Panc1 (cell line): ENCODE measurements at places on chromosomes 4 and X. TPM values are rescaled to one million over a fixed set of nuclear protein-coding genes. Genes with fewer than 3 reads are reported as not detected.

- no peak overlapping the region for H3K4me3 ChIP-seq
- no peak overlapping the region for H3K27ac ChIP-seq
- H3K4me1 ChIP-seq, result no peaks in the 10 kb centered on the region
- no peaks in the 10 kb centered on the region for H3K27me3 ChIP-seq
- DNase-seq, result no peak
Measured at GRCh38 chr4:2915789-2916188, 47.4 kb downstream of the NOP14 start.

The F8A2 gene
- total RNA-seq, result not detected

DNA sequence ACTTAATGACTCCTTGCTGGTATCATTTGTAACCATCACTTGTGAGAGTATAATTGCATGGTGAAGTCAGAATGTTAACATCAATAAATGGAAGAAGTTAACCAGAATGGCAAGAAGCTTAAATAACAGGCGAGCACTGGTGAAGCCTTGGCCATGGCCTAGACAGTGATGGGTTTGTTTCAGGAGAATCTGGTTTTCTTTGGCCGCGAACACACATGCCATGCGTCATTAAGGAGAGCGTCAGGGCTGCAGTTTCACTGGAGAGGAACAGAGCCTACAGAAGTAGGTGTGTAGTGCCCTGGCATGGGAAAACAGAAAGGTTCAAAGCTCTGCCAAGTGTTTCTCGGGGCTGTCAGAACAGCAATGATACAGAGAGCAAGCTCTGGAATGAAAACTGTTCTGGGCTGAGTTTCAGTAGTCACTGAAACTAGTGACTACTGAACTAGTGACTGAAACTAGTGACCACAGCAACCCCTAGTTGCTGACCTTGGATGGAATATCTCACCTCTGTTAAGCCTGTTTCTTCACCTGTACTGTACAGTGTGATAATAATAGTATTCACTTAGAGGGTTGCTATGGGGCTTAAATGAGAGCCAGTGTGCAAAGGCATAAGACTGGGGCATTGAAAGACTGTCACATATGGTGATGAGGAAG is 93.8 kb downstream of the C4orf51 start:
- no peak overlapping the region for H3K4me3 ChIP-seq
- H3K27me3 ChIP-seq, result no peaks in the 10 kb centered on the region
- no peak for DNase-seq
- H3K27ac ChIP-seq, result no peak overlapping the region
- no peaks in the 10 kb centered on the region for H3K4me1 ChIP-seq
- no peaks in the 10 kb centered on the region for H3K36me3 ChIP-seq

The ZNF630 gene
- total RNA-seq, result 3.0 TPM

- no peak for DNase-seq
- H3K4me3 ChIP-seq, result no peak overlapping the region
- H3K27ac ChIP-seq, result no peak overlapping the region
- no peaks in the 10 kb centered on the region for H3K4me1 ChIP-seq
- no peaks in the 10 kb centered on the region for H3K27me3 ChIP-seq
- no peaks in the 10 kb centered on the region for H3K36me3 ChIP-seq
Measured at GRCh38 chr4:28675582-28675981, 1814.9 kb downstream of the STIM2 start.

The TRIM75 gene
- not detected for total RNA-seq

DNA sequence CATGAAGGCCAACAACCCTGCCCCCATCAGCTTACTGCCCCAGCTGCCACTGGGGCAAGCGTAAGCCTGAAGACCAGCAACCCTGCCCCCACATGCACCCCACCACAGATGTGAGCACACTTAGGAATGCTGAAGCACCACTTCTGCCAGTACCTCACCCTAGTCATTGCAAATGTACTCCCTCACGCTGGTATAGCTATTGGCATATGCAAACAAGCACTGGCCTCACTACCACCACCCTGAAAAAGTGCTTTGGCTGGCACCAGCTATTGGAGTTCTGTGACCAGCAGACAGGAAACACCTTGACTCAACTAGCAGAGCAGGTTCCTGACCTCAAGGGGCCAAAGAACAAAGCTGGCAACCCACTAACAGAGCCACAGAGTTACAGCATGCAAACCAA is 534.4 kb upstream of the POU3F4 start:
- no peak for DNase-seq
- H3K4me1 ChIP-seq, result no peaks in the 10 kb centered on the region
- no peaks in the 10 kb centered on the region for H3K27me3 ChIP-seq
- H3K4me3 ChIP-seq, result no peak overlapping the region
- H3K36me3 ChIP-seq, result no peaks in the 10 kb centered on the region
- no peak overlapping the region for H3K27ac ChIP-seq

DNA sequence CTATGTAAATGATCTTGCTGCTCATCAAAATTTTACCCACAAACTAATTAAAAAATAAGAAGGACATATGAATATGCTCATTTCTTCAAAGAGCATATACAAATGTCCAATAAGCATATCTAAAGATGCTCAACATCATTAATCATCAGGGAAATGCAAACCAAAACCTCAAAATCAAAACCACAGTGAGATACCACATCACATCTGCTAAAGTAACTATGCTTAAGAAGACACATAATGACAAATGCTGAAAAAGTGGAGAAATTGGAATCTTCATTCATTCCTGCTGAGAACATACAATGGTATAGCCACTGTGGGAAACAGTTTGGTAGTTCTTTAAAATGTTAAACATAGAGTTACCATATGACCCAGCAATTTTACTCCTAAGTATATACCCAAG is 81.9 kb downstream of the AFF2 start:
- no peak overlapping the region for H3K4me3 ChIP-seq
- H3K36me3 ChIP-seq, result no peaks in the 10 kb centered on the region
- H3K4me1 ChIP-seq, result no peaks in the 10 kb centered on the region

DNA sequence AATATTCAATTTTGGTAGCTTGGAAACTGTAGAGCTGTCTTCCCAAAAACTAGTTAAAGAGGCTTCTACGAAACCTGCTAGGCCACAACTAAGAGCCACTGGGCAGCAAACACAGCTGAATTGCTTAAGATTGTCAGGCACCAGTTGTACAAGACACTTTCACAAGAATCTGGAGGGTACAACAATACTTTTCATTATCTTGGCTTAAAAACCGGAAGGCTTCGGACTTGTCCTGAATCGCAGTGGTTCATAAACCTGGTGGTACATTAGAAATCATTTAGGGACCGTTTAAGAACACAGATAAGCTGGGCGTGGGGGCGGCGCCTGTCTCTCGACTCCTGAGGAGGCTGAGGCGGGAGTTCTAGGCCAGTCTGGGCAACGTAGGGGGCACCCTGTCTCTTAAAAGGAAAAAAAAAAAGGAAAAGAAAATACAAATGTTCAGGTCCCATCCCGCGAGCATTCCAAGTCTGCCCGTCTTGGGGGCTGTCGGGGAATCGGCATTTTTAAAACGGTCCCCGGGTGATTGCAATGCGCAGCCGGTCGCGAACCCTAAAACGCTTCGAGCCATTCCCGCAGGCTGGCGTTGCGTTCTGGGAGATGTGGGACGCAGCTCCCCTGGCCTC is 763 bp downstream of the PYURF start:
- peak overlapping the region; percentile 82 for H3K4me3 ChIP-seq
- H3K4me1 ChIP-seq, result peaks cover 3% of the 10 kb centered on the region
- H3K27ac ChIP-seq, result peak overlapping the region; percentile 85

DNA sequence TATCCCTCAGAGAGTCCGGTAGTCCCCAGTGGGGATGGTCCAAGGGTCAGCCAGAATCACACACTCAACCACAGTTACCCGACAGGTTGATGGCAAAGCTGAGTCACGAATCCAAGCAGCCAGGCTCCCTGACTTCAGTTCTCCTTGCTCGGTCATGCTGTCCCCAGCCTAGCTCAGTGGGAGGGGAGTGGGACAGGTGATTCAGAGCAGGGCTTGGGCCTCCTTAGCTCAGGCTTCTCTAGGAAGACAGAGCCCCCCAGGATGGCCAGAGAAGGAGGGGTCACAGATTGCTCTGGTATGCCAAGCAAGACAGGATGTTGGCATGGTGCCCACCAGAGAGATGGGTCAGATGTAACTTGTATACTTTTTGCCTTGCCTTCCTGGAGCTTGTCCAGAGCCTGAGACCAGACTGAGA is 66.5 kb downstream of the EFNB1 start:
- no peaks in the 10 kb centered on the region for H3K4me1 ChIP-seq
- no peaks in the 10 kb centered on the region for H3K36me3 ChIP-seq
- no peak overlapping the region for H3K27ac ChIP-seq
- H3K27me3 ChIP-seq, result no peaks in the 10 kb centered on the region

DNA sequence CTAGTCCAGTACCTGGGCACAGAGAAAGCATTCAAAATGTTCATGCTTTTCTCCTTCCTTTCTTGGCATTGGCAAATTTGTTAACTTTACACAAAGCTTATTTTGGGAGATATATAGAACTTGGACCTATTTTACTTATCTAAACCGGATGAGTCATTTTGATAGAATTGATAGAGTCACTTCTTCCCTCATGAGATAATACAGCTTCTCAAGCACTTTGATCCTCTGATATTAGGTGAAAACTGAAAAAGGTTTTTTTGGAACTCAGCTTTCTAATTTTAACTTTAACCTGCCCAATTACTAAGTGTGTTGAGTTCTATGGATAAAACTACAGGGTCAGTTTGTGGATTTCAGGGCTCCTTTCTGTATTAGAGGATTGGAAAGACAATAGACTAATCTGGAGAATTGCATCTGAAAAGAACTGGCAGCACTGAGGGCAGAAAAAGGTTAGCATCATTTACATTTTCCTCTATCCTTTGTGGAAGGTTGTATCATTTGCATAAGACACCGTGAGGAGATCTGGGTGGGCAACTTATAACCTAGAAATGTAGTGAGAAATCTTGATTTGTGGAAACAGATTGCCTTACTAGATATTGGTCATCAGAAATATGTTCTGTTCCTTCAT is 2.4 kb downstream of the WDR44 start:
- no peak for DNase-seq
- H3K4me3 ChIP-seq, result peak overlapping the region; percentile 94
- H3K27ac ChIP-seq, result peak overlapping the region; percentile 94
- no peaks in the 10 kb centered on the region for H3K36me3 ChIP-seq
- peaks cover 36% of the 10 kb centered on the region for H3K4me1 ChIP-seq

- no peak overlapping the region for H3K27ac ChIP-seq
- H3K36me3 ChIP-seq, result no peaks in the 10 kb centered on the region
- no peaks in the 10 kb centered on the region for H3K4me1 ChIP-seq
- no peaks in the 10 kb centered on the region for H3K27me3 ChIP-seq
Measured at GRCh38 chrX:5324546-5324945, 904.1 kb downstream of the NLGN4X start.

The CXCL5 gene
- 0.10 TPM for total RNA-seq

The TRPC5OS gene
- total RNA-seq, result not detected

The NIPAL1 gene
- 0.82 TPM for total RNA-seq

The PABPC1L2A gene
- total RNA-seq, result not detected

- H3K4me3 ChIP-seq, result no peak overlapping the region
- DNase-seq, result no peak
- no peak overlapping the region for H3K27ac ChIP-seq
- no peaks in the 10 kb centered on the region for H3K27me3 ChIP-seq
Measured at GRCh38 chrX:44042751-44043150, 69.6 kb upstream of the NDP start.

GRCh38 chr4:104752337-104752736 is 257.6 kb upstream of the CXXC4 start:
- no peaks in the 10 kb centered on the region for H3K27me3 ChIP-seq
- no peak for DNase-seq
- H3K4me3 ChIP-seq, result no peak overlapping the region
- no peaks in the 10 kb centered on the region for H3K36me3 ChIP-seq
- no peaks in the 10 kb centered on the region for H3K4me1 ChIP-seq

DNA sequence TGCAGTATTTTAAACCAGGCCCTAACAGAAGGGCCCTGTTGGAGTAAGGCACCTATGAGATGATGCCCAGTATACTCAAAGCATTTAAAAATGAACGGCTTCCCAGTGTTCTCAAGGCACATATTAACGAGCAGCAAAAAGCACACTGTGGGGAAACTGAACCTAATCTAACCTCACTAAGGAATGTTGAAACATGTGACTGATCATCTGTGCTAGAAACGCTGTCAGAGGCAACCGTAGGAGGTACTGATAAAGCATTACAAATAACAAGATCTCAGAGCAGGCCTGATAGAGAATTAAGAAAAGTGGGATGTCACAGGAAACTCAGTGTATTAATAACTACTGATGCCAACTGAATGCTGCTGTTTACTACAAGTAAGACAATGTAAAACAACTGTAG is 24.0 kb downstream of the ASB9 start:
- DNase-seq, result no peak
- H3K36me3 ChIP-seq, result no peaks in the 10 kb centered on the region
- no peak overlapping the region for H3K4me3 ChIP-seq
- no peaks in the 10 kb centered on the region for H3K4me1 ChIP-seq
- H3K27ac ChIP-seq, result no peak overlapping the region

The CT55 gene
- total RNA-seq, result not detected

The FGG gene
- 1.8 TPM for total RNA-seq

DNA sequence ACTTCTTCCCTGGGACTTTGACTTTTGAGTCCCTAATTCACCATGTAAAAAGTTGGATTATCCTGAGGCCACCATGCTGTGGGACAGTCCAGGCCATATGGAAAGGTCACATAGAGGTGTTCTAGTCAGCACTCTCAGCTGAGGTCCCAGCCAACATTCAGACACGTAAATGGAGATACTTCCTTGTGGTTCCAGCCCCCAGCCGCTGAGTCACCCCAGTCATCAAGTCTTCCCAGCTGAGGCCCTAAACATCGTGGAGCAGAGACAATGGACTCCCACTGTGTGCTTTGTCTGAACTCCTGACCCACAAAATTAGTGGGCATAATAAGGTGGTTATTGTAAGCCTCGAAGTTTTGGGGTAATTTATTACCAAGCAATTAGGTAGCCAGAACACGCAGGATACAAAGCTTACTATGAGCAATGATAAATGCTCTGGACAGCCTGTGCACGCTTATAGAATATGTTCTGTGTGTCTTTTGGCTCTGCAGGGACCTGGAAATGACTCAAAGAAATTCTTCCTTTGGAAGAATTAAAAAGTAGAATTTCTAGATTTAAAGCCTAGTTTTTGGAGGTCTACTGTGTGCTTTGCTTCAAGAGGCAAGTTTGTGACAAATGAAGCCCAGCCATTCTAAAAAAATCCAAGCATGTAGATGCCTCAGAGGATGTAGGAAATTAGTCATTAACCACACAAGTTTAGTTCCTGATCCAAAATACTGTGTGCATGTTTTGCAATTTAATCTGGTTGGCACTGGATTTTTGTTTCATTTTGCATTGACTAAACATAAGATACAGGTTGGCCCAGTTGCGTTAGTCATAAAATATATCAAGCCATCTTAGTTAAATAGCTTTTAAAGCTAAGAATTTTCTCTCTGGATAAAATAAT is 33.2 kb upstream of the SLC9A7 start:
- peak; percentile 85 for DNase-seq
- H3K27ac ChIP-seq, result peak overlapping the region; percentile 82
- H3K4me3 ChIP-seq, result peak overlapping the region; percentile 10; the same call in 1 of the 2 replicates
- H3K36me3 ChIP-seq, result no peaks in the 10 kb centered on the region
- no peaks in the 10 kb centered on the region for H3K27me3 ChIP-seq
- H3K4me1 ChIP-seq, result peaks cover 12% of the 10 kb centered on the region

DNA sequence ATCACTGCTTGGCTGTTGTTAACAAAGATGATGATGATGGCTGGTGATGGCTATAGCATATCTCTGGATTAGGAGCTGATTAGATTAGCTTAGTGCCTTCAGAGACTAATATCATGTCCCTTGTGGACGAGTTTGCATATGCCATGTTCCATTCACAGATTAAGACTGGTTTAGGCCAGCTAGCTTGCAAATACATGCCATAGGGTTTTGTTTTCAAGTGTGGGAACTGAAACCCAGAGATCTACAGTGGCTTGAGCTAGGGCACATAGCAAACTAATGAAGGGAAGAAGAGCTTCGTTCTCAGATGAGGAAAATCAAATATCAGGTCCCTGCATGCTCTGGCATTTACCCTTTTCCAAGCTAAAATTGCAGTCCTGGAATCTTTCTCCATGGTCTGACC is 492.3 kb downstream of the MAGEE1 start:
- no peak for DNase-seq
- no peaks in the 10 kb centered on the region for H3K27me3 ChIP-seq
